ENCODE measurements at places on chromosomes 6 and 20. TPM values are rescaled to one million over a fixed set of nuclear protein-coding genes. Genes with fewer than 3 reads are reported as not detected.

PRND gene
- total RNA-seq, result not detected

ID4 gene
- total RNA-seq, result not detected

DUSP15 gene
- not detected for total RNA-seq

RSPH3 gene
- total RNA-seq, result 1.5 TPM

ROS1 gene
- total RNA-seq, result 0.07 TPM

AKAP7 gene
- 14.0 TPM for total RNA-seq

ACTL10 gene
- 1.1 TPM for total RNA-seq

SSTR4 gene
- not detected for total RNA-seq

KHDRBS2 gene
- not detected for total RNA-seq

ZSCAN26 gene
- 11.7 TPM for total RNA-seq

GTSF1L gene
- 0.63 TPM for total RNA-seq

- H3K4me3 ChIP-seq, result no peak overlapping the region
- no peak for DNase-seq
- H3K27me3 ChIP-seq, result no peaks in the 10 kb centered on the region
These were observed 71.5 kb upstream of the RIPOR2 start for GRCh38 chr6:25007269-25007699.

GRCh38 chr6:78810146-78810545 lies 57.2 kb upstream of the IRAK1BP1 start:
- H3K4me1 ChIP-seq, result no peaks in the 10 kb centered on the region
- H3K27ac ChIP-seq, result no peak overlapping the region
- no peak overlapping the region for H3K4me3 ChIP-seq
- H3K36me3 ChIP-seq, result no peaks in the 10 kb centered on the region
- DNase-seq, result no peak
- H3K27me3 ChIP-seq, result peaks cover 13% of the 10 kb centered on the region

- H3K27me3 ChIP-seq, result no peaks in the 10 kb centered on the region
- no peak overlapping the region for H3K4me3 ChIP-seq
- DNase-seq, result no peak
- H3K4me1 ChIP-seq, result no peaks in the 10 kb centered on the region
These were observed 389.1 kb downstream of the HTR1B start for GRCh38 chr6:77074037-77074713.

DNA sequence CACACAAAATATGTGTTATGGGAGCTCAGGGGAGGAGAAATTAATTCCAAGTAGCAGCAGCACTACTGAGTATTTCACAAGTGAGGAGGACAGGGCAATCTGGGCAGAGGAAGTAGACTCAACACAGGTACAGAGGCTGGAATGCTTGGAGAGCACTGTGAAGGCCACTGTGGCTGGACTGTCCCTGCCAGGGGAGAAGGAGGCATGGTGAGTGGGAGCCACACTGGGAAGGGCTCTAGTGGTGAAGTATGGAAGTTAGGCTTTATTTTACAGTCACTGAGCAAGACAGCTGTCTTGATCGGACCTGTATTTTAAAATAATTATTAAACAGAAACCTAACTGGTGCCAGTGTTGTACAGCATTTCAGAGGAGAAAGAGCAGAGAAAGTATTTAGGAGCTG lies 28.8 kb downstream of the FAM229B start:
- DNase-seq, result no peak
- no peaks in the 10 kb centered on the region for H3K36me3 ChIP-seq
- H3K4me1 ChIP-seq, result no peaks in the 10 kb centered on the region
- H3K4me3 ChIP-seq, result no peak overlapping the region

DNA sequence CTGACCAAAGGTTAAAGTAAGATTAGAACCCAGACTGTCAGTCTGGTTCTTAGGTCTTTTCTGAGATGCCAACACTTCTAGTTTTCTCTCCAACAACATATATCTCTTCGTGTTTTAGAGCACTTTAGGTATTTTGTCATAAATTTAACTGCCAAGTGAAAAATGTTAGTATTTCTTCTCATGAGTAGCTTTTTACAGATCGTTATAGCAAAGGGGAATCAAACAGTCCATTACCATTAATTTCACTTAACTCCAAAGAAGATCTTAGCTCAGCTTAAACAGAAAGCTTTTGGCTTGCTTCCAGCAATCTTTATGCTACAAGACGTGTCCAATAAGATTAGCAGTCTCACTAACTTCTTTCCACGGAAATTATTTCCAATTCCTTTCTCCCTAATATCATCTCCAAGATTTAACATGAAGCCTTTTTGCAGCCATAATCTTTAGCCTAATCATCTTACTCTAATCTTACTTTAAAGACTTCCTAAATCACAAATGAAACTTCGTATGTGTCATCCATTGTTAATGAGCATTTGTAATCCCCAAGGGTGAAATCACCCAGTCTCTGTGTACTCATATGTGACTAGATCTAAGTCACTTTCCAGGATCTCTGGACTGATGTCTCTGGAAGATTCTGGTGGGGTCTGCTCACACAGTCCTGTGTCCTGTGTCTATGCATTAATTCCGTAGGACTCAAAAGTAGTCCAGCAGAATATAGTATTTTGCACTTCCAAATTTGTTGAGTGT lies 38.7 kb downstream of the MOXD1 start:
- peaks cover 4% of the 10 kb centered on the region for H3K4me1 ChIP-seq
- no peak overlapping the region for H3K4me3 ChIP-seq
- H3K27ac ChIP-seq, result no peak overlapping the region
- DNase-seq, result no peak
- no peaks in the 10 kb centered on the region for H3K36me3 ChIP-seq
- no peaks in the 10 kb centered on the region for H3K27me3 ChIP-seq

- no peak for DNase-seq
- peaks cover 13% of the 10 kb centered on the region for H3K27me3 ChIP-seq
- no peak overlapping the region for H3K4me3 ChIP-seq
- H3K27ac ChIP-seq, result no peak overlapping the region
These were observed 4.7 kb upstream of the SPAG4 start for GRCh38 chr20:35610833-35611427.

DNA sequence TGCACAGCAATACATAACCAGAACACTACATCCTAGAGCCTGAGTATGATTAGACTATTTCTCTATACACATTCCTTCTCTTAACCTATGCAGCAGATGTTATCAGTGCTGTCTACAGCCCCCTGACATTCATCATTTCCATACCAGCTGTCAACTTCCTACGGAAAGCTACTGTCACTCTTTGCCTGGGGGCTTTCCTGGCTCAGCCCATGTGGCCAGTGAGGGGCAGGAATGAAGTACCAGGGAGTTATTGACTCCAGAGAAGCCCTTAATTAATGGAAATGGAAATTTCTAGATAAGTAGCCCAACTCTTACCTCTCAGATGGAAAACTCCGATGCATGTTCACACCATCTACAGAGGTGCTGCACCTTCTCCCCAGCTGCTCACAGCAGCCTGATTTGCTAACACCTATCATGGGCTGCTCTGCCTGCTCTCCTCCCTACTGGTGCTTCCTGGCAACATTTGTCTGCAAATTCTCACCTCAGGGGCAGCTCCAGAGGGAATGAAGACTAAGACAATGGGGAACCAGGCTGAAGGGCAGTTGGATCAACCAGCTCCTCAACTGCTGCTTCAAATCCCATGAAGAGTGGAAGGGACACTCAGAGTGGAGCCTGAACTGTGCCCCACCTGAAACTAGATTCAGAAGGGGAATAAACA lies 59.6 kb downstream of the LINC00237 start:
- no peaks in the 10 kb centered on the region for H3K4me1 ChIP-seq
- H3K27me3 ChIP-seq, result no peaks in the 10 kb centered on the region
- no peak overlapping the region for H3K27ac ChIP-seq

DNA sequence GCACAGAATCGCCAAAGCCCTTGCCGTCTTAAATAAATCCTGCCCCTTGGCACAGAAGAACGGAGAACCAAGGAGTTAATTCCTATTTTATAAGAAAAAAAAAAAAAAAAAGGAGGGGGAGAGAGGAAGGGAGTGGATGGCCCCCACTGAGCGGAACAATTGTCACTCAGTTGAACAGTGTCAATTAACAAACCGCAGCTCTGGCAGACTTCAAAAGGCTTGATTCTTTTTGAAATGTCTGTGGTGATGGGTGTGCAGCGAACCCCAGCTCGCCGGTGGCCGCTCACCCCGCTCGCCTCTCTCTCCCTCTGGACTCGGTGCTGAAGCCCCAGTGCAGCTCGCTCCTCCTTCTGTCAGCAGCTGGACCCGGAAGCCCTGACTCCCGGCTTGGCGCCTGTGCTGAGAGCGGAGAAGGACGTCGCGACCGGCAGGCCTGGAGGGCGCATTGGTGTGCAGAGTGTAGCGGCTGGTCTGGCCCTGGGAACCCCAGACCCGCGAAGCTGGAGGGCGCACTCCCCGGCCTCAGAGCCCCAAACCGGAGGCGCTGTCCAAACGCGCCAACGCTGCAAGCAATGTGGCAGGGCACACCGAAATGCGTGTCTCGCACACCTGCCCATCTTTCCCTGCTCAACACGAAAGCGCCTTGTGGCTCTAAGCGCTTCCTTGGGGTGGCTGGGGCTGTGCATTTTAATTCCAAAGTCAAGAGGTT lies 3.4 kb downstream of the LINC00237 start:
- H3K27ac ChIP-seq, result no peak overlapping the region
- peaks cover 78% of the 10 kb centered on the region for H3K27me3 ChIP-seq
- peak overlapping the region; percentile 73 for H3K4me3 ChIP-seq
- peaks cover 62% of the 10 kb centered on the region for H3K4me1 ChIP-seq

GRCh38 chr6:34562350-34562749 lies 6.2 kb upstream of the SPDEF start:
- H3K27ac ChIP-seq, result no peak overlapping the region
- no peak for DNase-seq
- peaks cover 37% of the 10 kb centered on the region for H3K27me3 ChIP-seq
- H3K4me3 ChIP-seq, result no peak overlapping the region
- no peaks in the 10 kb centered on the region for H3K36me3 ChIP-seq

- H3K4me3 ChIP-seq, result no peak overlapping the region
- H3K4me1 ChIP-seq, result no peaks in the 10 kb centered on the region
- H3K36me3 ChIP-seq, result no peaks in the 10 kb centered on the region
- peaks cover 32% of the 10 kb centered on the region for H3K27me3 ChIP-seq
- no peak overlapping the region for H3K27ac ChIP-seq
These were observed 230.2 kb downstream of the ANKRD60 start for GRCh38 chr20:57998276-57998675.

GRCh38 chr6:90144396-90144795 lies 152.2 kb downstream of the BACH2 start:
- no peak for DNase-seq
- peaks cover 39% of the 10 kb centered on the region for H3K4me1 ChIP-seq
- no peaks in the 10 kb centered on the region for H3K27me3 ChIP-seq
- H3K27ac ChIP-seq, result no peak overlapping the region
- H3K36me3 ChIP-seq, result no peaks in the 10 kb centered on the region

GRCh38 chr6:62516291-62517141 lies 230.5 kb upstream of the KHDRBS2 start:
- no peak overlapping the region for H3K27ac ChIP-seq
- H3K36me3 ChIP-seq, result no peaks in the 10 kb centered on the region
- no peaks in the 10 kb centered on the region for H3K4me1 ChIP-seq
- H3K27me3 ChIP-seq, result no peaks in the 10 kb centered on the region

GRCh38 chr6:16420715-16421461 lies 182.5 kb downstream of the GMPR start:
- no peaks in the 10 kb centered on the region for H3K36me3 ChIP-seq
- H3K4me1 ChIP-seq, result peaks cover 36% of the 10 kb centered on the region
- H3K4me3 ChIP-seq, result peak overlapping the region; percentile 28
- H3K27me3 ChIP-seq, result no peaks in the 10 kb centered on the region
- H3K27ac ChIP-seq, result peak overlapping the region; percentile 85

- no peak overlapping the region for H3K4me3 ChIP-seq
- no peak overlapping the region for H3K27ac ChIP-seq
- H3K36me3 ChIP-seq, result no peaks in the 10 kb centered on the region
- peaks cover 5% of the 10 kb centered on the region for H3K4me1 ChIP-seq
These were observed 113.7 kb upstream of the GGTLC1 start for GRCh38 chr20:24102290-24102689.

DNA sequence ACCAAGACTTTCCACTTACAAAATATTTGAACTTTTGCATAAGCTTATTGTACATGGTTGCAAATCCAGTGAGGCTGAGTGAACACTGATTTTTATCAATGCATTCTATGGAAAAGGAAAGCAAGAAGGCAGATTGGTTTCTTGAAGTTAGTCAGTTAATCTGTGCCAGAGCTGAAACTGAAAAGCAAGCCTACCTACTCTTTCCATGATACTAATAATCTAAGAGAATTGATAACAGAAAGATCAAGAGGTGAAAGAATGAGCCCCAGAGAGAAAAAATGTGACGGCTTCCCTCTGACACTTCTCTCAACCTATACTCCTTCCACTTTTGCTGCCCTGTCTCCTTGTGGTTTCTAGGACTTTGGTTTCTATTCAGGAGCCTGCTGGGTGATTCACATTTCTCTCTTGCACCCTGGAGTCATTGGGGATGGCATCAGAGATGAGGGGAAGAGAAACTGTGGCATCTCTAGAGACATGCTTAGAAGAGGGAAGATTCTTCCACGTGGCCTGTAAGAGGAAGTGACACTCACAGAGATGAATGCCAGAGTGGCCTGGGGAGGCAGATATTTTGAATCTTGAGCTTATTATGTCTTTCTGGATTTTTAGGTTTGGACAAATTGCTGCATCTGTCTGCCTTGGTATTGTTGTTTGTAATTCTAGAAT lies 158.6 kb upstream of the RIMS1 start:
- H3K4me1 ChIP-seq, result no peaks in the 10 kb centered on the region
- H3K27ac ChIP-seq, result no peak overlapping the region
- DNase-seq, result no peak
- H3K4me3 ChIP-seq, result no peak overlapping the region
- no peaks in the 10 kb centered on the region for H3K27me3 ChIP-seq
- H3K36me3 ChIP-seq, result no peaks in the 10 kb centered on the region

DNA sequence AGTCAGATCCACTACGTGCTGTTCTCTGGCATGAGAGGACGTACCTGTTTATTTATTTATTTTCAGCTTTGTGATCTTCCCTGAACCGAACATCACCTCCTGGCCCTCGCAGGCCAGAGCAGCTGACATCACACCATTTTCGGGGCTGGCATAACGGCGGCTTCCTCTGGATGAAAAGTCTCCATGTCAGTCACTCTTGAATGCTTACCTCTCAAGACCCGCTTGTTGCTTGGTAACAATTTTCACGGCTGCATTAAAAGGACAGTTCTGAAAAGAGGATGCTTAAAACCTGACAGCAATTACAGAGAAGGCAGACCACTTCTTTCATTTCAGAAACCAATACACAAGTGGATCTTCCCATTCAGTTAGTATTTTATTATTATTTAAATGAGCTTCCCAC lies 159.8 kb upstream of the CDH4 start:
- no peak overlapping the region for H3K4me3 ChIP-seq
- no peaks in the 10 kb centered on the region for H3K4me1 ChIP-seq
- H3K27me3 ChIP-seq, result no peaks in the 10 kb centered on the region
- DNase-seq, result no peak
- no peak overlapping the region for H3K27ac ChIP-seq
- H3K36me3 ChIP-seq, result no peaks in the 10 kb centered on the region

GRCh38 chr6:86193821-86194220 lies 551.1 kb upstream of the SYNCRIP start:
- no peak overlapping the region for H3K4me3 ChIP-seq
- no peaks in the 10 kb centered on the region for H3K4me1 ChIP-seq
- no peaks in the 10 kb centered on the region for H3K36me3 ChIP-seq
- no peak overlapping the region for H3K27ac ChIP-seq

GRCh38 chr20:47730744-47731143 lies 54.5 kb downstream of the SULF2 start:
- DNase-seq, result no peak
- no peaks in the 10 kb centered on the region for H3K36me3 ChIP-seq
- H3K27ac ChIP-seq, result no peak overlapping the region
- H3K4me3 ChIP-seq, result no peak overlapping the region
- H3K27me3 ChIP-seq, result no peaks in the 10 kb centered on the region
- H3K4me1 ChIP-seq, result peaks cover 30% of the 10 kb centered on the region

Measured in T-cell (primary cell).